ENCODE measurements at places on chromosomes 3 and 15.

GRCh38 chr3:174495311-174495710 is 363.8 kb upstream of the NAALADL2 start:
- no peak for DNase-seq

DNA sequence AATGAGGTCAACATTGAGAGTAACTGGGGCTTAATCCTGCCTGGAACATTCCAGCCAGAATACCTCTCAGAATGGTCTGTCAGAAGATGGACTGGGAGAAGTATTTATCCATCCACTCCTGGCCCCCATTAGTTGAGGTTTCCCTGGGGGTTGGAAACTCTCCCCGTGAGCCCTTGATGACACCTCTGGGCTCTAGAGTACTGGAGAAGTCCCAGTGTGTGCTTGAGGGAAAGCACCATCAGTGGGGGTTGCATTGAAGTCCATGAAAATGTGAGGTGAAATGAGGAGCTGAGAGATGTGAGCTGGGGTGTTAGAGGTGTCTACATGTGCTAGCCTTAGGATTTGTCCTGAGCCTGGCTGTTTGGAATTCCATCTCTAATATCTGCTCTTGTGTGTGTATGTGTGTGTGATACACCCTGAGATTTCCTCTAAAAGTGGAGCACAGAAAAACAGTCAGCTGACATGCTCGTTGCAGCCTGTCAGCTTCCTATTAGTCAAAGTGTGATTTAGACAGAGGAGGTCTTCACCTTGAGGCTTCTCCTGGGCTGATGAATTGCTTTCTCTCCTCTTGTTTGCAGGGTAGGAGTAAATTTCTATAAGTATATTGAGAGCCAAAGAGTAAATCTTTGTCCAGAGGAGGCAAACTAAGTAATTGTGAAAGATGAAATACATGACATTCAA is 67.6 kb downstream of the NR1D2 start:
- no peak for DNase-seq

DNA sequence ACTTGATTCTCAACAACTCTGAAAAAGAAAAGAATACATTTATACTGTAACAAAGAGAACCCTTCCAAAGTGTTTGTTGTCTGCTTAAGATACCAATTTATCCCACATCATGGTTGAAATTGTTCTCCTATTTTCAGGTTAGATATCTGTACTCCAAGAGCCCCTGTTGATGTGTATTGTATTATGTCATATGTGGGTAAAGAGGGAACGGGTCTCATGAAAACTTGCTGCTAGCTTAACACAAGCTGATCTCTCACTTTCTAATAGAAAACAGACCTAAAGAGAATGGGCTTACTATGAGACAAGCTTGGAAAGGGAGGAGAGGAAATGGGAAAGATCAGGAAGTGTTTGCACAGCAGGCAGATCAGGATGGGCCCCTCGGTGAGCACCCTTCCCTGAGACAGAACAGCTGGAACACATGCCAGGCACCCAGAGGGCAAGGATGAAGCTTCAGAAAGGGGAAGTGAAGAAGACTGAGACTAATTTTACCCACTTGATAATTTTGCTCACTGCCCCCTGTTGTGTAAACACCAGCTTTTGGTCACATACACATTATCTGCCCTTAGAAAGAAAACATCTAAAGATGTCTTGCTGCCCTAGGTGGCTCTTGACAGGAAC is 747.9 kb upstream of the CCDC54 start:
- DNase-seq: no peak

DNA sequence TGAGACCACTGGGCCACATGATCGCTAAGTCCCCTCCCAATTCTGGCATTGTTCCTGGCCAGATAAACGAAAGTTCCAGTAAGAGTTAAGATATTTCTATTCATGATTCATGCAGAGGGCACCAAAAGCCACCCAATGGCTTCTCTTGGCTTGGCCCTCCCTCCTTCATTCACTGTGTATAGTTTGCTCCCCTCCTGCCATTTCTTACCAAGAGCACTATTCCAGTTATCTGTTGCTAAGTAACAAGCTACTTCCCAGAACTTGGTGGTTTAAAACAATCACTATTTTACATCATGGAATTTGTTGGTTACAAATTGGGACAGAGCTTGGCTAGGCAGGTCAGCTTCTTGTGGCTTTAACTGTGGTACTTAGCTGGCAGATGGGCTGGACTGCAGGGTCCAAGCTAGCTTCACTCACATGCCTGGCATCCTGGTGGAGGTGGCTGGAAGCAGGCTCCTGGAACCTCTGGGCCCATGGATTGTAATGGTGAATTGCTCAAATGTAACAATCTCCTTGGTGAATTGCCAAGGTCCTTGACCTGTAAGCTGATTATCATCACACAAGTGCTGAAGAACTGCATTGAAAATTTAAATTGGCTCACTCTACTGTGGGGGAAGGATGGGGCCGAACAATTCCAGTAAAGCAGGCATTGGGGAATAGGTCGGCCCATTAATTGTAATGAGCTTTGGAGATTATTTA is 16.6 kb downstream of the EAF1 start:
- DNase-seq: no peak

GRCh38 chr3:12891985-12892839 is 50.8 kb upstream of the RPL32 start:
- DNase-seq: peak; percentile 23

GRCh38 chr3:188306435-188307005 is 152.6 kb downstream of the LPP start:
- DNase-seq: no peak

DNA sequence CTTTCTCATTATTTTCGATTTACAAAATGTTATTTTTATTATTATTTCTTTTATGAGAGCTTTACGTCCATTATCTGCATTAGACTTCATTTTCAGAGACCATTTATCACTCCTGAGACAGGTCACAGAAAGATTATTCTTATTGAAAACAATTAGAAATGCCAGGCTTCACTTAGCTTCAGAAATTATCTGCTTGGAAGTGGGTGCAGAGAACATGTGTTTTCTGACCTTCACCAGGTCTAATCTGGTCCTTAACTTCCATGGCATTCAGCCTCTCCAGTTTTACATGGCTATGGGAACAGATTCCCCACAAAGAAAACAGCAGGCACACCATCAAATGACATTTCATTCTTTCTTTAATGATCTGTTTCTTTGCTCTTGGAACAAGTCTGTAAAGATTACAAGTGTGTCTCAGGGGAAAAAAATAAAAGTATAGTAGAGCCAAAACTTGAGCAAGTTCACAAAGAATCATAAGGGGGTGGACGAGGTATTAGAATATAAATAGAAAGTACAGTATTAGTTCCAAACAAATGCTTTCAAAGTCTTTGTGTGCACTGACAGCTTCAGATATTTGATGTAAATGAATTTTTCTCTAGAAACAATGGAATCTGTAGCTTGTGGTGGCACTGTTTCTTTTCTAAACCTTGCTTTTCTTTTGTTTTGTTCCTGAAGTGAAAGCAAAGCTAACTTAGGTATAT is 294.2 kb upstream of the MEIS2 start:
- no peak for DNase-seq

DNA sequence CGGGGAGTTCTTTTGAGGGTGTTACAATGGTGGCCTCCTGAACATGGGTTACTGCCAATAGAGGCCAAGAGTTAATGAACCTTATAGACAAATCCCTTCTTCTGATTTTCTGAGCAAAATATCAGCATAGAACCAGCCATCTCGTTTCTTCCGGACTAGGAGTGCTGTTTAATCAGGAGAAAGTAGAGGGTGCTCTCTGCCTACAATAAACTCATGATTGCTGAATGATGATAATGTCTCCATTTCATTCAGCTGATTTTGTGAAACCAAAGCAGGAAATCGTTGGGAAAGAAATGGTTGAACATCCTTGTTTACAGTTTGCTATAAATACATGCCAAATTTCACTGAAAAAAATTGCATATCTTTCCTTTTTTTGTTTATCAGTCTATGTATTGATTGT is 142.8 kb upstream of the PLSCR5 start:
- no peak for DNase-seq

- no peak for DNase-seq
Measured at GRCh38 chr15:93286446-93286845, 197.4 kb upstream of the RGMA start.

DNA sequence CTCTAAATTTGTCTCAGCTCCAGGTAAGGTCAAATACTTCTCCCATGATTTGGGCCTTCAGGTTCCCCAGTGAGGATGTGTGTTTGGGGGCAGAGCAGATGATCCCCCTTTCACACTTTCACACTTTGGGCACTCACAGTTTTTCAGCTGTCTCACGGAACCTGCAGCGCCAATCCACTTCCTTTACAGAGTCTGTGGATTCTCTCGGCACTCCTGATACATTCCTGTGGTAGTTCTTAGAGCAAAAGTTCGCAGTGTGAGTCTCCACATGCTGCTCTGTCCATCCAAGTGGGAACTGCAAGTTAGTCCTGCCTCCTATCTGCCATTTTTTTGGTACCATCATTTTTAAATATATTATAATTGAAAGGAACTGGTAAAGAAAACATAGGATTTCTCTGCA is 20.2 kb upstream of the CPOX start:
- no peak for DNase-seq

- DNase-seq: no peak
Measured at GRCh38 chr3:105798381-105798934, 70.4 kb downstream of the CBLB start.

DNA sequence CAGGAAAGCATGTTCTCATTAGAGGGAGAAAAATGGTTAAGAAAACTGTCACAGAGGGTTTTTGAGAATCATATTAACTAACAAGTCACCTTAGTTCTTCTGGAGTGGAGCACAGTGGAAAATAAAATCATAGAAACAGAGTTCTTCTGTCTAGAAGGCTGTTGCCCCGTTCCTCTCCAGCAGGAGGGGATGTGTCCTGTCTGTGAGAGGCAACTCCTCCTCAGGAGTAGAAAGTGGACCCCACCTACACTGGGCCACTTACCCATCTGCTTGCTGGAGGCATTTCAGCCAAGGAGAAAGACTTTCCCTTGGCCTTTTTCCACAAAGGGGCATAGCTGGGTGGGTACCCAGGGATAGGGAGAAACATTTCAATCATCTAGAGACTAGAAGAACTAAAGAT is 106.6 kb downstream of the SSR3 start:
- DNase-seq: peak; percentile 5

DNA sequence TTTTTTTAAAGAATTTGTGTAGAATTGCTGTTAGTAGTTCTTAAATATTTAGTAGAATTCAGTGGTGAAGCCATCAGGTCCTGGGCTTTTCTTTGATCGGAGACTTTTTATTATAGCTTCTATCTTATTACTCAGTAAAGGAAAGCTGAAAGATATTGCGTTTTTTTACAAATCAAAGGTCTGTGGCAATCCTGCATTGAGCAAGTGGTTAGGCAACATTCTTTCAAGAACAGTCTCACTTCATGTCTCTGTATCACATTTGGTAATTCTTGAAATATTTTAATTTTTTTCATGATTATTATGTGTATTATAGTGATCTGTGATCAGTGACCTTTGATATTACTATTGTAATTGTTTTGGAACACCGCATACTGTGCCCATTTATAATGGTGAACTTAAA is 140.8 kb downstream of the UNC13C start:
- no peak for DNase-seq

DNA sequence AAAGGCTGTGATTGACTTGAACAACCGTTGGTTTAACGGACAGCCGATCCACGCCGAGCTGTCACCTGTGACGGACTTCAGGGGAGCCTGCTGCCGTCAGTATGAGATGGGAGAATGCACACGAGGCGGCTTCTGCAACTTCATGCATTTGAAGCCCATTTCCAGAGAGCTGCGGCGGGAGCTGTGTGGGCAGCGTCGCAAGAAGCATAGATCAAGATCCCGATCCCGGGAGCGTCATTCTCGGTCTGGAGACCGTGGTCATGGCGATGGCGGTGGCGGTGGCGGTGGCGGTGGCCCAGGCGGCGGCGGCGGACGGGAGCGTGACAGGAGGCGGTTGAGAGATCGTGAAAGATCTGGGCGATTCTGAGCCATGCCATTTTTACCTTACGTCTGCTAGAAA is 7.8 kb upstream of the NANOGP8 start:
- no peak for DNase-seq

GRCh38 chr3:56899851-56900250 is 98.1 kb upstream of the ARHGEF3 start:
- no peak for DNase-seq

DNA sequence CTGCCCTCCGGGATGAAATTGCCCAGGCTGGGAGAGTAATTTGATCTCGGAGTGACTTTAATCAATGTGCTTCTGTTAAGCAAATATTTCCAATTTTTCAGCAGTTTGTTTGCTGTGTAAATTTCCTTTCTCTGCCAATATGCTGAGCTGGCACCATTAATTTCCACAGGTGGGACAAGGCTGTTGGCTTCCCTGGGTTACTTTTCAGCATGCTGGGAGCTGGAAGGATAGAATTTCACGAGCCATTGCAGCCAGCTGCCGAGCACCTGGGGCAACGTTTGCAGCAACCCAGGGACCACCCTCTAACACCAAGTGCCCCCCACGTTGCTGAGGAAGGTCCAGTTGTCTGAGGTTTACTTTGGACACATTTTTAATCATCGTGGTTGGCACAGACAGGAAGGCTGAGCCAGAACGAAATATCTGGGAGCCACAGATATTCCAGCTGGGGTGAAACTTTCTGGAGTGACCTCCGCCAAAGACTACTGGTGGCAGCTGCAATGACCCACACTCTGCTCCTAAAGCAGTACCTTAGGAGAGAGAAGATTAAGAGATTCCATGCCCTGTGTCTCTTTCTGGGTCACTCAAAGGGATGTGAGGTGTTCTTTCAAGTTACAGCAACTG is 293.3 kb upstream of the RGMA start:
- DNase-seq: no peak

DNA sequence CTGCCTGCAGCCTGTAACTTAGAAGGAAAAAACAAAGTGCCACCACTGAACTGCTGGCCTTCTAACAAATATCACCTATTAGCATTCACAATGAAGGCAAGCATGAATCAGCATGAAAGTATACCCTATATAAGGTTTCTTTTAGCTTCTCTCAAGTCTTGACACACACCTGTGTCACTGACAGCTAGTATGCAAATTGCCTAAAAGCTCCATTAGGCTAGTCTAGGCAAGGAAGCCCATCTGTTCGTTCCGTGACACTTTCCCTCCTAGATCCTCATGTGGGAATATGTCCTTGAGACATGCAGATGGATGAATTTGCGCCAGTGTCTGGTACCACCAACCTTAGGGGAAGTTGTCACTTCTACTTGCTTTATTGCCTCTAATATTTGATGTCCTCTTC is 129.3 kb downstream of the RBMS3 start:
- no peak for DNase-seq

All from stimulated activated CD4-positive, alpha-beta T cell treated with anti-CD3 and anti-CD28 coated beads, TNF-alpha, amount 100 ng/mL, for 48 hours (primary cell).